ENCODE measurements at places on chromosomes 3 and 15.

GRCh38 chr3:97736928-97737327, 27.6 kb upstream of the ARL6 start:
- no peak for DNase-seq

DNA sequence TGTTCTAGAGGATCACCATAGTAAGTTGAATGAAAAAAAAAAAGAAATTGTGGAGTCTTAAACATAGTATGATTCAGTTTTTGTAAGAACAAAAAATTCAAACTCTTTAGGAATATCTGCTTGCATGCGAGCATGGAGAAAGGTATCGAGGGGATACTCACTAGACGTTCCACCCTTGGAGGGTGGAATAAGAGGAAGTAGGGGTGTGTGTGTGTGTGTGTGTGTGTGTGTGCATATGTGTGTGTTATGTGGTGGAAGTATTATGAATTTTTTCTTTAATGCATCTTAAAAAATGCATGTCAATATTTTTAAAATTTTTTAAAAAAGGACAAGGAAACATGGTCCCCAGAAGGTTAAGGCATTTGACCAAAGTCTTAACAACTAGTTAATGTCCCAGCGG, 26.5 kb upstream of the SIAH2 start:
- no peak for DNase-seq

DNA sequence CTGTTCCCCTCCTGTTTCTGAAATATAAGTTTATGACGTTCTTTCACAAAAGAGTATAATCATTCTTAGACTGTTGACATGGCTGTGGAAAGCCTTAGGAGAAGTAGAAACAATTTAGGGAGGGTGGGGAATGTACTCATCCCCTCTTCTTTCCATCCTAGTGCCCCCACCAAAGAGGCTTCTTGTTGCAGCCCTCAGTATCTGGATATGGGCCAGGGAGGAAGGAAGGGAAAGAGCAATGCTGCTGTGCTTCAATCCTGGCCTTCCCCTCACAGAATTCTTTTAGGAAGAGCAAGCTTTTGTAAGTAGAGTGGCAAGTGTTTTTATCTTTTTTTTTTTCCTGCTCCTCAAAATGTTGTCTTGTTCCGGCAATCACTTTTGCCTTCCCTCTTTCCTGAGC, 1.7 kb downstream of the INAFM2 start:
- DNase-seq, result no peak

DNA sequence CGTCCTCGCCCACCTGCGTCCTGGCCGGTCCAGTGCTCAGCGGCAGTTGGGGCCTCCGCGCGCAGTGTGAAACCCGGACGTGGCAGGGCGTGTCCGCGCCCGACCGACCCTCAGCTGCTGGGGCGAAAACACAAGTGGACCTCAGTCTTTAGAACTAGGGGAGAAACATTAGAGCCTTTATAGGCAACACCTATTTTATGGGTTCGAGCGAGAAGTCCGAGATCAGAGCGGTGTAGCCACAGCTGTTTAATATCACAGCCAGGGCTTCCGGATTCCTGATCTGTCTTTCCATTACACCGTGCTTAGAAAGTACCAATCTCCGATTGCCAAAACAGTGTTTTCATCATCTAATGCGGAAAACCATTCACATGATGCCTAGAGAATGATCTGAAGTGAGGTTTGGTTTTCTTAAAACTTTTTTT, 506 bp downstream of the RAD51 start:
- DNase-seq, result no peak

DNA sequence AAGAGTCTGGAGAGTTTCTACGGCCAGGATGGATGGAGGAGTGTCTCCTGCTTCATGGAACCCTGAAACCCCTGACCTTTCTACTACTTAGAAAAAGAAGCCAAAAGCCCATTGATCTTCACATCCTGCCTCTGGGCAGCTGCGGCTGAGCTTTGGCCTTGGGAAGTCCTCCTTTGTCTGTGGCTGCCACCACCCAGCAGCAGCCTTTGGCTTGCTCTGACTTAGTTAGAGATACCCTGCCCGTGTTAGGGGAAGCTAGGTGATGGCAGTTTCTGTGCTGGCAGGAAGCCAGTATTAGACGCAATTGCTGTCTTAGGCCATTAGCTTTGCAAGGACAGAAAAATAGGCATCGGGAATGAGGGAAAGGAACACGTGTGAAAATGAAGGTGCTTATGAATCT, 18.8 kb downstream of the APH1B start:
- no peak for DNase-seq

GRCh38 chr3:16912400-16913263, 27.9 kb downstream of the PLCL2 start:
- no peak for DNase-seq
